Left lobe of liver (tissue), 2 donors: ENCODE measurements at places on chromosomes 4 and X. TPM values are rescaled to one million over a fixed set of nuclear protein-coding genes. Genes with fewer than 3 reads are reported as not detected.

GRCh38 chrX:119997570-119997969 lies 54.0 kb upstream of the NKAP start:
- DNase-seq: no peak

DNA sequence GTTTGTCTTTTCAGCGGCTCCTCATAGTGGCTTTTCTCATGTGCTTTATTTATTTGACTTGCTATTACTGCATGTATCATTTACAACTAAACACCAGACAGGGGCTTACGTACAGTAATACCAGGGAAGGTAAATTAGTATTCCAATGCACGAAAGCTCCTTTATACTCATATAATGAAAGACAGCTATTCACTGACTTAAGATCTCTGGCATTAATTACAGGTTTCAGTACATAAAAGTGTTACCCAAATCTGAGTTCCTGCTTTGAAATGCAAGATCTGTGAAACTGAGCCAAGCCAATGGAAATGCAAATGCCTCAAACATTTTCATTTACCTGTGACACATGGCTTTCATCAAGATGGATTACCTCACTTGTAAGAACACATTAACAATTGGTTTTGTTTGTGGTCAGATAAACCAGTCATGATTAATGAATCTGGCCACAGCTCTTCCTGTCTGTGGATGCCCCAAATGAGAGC lies 107.2 kb downstream of the ANAPC4 start:
- no peak for DNase-seq

DNA sequence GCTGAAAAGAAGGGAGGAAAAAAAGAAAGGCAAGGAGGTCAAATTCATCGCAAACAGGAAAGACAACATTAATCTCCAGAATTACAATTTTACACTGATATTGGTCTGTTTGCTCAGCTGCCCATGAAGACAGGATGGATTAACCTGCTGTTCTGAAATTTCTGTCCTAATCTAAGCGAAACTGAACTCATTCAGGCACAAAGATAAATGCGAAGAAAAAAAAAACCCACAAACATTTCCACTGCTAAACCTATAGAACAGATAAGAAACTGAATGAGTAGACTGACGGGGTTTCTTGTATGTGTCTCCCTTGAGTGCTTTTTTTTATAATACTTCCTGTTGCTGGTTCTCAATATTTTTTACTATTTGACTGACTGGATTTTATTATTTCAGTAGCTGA lies 251.8 kb upstream of the FTHL17 start:
- DNase-seq: no peak

DNA sequence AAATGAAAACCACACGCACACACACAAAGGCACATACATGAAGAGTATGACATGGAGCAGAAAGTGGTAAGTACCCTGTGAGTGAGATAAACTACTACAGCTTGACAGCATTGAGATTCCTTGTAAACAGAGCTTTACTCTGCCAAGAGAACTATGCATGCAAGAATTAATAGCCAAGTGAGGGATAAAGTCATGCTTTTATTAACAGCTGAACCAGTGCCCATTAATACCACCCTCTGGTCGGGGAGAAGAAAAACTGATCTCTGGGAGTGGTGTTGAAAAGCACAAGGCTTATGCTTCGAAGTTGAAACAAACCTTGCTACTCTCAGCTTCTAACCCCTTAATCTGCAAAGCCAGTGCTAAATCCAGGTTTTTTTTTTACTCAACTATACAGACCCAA lies 95.9 kb upstream of the C1QTNF7 start:
- DNase-seq: no peak

GRCh38 chr4:87073199-87074120 lies 138.6 kb downstream of the AFF1 start:
- DNase-seq: no peak

VSIG1 gene
- not detected for total RNA-seq

IGSF1 gene
- 0.40 TPM for total RNA-seq

- DNase-seq: no peak
These were observed 566.2 kb downstream of the DACH2 start for GRCh38 chrX:86714441-86714840.

NLGN4X gene
- 1.5 TPM for total RNA-seq

DNA sequence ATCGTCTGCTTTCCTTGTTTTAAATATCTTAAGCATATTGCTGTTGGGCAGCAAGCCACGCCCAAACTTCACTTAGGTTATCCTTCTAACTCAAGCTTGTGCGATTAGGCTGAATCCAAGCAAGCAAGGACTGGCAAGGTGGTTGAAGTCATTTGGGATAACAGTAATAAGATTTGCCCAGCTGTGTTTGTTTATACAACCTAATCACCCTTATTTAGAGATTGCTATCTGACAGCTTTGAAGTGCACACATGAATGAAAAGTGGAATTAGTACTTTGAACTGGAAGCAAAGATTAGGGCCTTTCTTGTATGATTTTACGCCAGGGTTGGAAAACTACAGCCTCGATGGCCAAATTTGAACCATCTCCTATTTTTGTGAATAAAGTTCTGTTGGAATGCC lies 182.1 kb downstream of the ASB9 start:
- no peak for DNase-seq

ZNF630 gene
- 1.1 TPM for total RNA-seq

- DNase-seq: no peak
These were observed 468 bp downstream of the ZMYM3 start for GRCh38 chrX:71253253-71254091.

DNA sequence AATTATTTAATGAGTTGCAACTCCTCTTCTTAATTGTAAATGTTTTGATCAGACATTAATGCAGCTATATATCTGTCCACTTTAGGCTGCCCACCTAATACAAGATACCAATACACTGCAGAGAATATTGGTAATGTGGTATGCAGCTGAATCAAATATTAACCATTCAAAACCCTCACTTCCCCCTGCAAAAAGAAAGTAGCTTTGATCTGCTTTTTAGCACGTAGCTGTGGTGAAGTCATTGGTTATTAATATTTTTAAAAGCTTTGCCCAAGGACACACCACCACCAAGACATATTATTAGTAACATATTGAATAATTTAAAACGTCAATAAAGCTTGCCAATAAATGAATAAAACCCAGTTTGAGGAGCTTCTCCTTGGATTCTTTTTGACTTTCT lies 28.6 kb upstream of the CYP2U1 start:
- DNase-seq: no peak

DNA sequence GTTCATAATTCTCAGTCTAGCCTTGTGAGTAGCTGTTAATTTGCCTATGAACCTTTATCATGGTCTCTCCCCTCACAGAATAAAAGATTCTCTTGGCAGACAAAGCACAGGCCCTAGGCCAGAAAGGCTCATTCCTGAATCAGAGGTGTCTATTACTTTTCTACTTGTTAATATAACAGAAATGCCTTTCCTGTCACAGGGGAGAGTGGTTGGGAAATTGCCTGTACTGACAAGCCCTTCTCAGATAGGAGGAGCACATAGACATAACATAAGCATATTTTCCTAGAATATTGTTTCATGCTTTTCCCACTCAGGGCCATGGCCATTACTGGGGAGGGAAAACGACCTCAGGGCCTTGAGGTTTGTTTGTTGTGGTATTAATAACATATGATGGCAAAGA lies 308.3 kb downstream of the BMPR1B start:
- DNase-seq: no peak

GRCh38 chr4:140813804-140814203 lies 57.6 kb upstream of the TBC1D9 start:
- no peak for DNase-seq

- DNase-seq: no peak
These were observed 141.3 kb downstream of the AFAP1 start for GRCh38 chr4:7798178-7798995.

DNA sequence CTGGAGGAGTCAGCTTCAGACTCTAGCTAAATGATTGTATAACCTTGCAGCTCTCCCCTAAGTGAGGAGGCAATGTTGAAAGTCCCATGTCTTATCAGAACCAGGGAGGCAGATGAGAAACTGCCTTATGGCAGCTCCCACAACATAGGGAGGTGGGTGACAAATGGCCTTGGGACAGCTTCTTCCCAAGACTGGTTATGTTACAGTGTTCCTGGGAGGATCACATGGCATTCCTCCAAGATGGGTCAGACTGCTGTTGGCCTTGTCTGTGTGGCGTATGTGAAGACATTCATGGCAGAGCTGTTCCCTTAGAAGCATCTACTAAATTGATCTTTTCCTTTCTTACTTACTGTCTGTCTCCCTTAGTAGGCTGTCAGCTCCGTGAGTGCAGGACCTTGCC lies 42.0 kb downstream of the HPRT1 start:
- DNase-seq: no peak

F8A2 gene
- 7.7 TPM for total RNA-seq

DNA sequence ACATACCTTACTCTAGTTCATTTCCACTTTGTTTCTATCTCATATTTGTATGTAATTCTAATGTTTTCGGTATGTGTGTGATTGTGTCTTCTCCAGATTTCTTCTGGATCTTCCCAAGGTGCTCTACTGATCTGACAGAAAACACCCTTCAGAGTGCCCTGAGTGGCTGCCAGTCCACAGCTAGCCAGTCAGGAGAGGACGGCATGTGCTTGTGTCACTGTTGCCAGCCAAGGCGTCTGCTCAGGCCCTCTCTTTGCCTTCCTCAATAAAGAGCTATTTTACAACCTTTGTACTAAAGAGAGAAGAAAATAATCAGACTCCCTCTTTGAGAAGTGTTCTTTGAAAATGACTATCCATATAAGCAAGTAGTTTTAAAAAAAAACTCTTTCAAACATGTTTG lies 29.0 kb downstream of the CD99L2 start:
- DNase-seq: no peak

DNA sequence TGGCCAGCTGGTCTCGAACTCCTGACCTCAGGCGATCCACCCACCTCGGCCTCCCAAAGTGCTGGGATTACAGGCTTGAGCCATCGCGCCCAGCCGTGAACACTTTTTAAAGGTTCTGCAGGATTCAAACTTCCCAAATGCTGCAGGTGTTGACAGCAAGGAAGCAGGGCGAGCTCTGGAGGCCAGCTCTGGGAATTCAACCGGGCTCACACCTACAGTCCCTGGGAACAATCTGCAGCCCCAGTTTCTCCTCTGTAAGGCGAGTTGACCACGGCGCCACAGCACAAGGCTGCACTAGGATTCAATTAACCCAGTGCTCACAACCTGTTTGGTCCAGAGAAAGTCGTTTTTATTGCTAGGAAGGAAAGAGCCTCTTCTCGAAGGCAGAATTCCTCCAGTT lies 1.6 kb downstream of the MTNR1A start:
- no peak for DNase-seq

- no peak for DNase-seq
These were observed 12.0 kb downstream of the CPLX1 start for GRCh38 chr4:813900-814299.

MAGEB2 gene
- 0.15 TPM for total RNA-seq

- no peak for DNase-seq
These were observed 2.8 kb upstream of the PRDX4 start for GRCh38 chrX:23664496-23664895.

CT47B1 gene
- not detected for total RNA-seq

UBA1 gene
- total RNA-seq: 87.2 TPM

DNA sequence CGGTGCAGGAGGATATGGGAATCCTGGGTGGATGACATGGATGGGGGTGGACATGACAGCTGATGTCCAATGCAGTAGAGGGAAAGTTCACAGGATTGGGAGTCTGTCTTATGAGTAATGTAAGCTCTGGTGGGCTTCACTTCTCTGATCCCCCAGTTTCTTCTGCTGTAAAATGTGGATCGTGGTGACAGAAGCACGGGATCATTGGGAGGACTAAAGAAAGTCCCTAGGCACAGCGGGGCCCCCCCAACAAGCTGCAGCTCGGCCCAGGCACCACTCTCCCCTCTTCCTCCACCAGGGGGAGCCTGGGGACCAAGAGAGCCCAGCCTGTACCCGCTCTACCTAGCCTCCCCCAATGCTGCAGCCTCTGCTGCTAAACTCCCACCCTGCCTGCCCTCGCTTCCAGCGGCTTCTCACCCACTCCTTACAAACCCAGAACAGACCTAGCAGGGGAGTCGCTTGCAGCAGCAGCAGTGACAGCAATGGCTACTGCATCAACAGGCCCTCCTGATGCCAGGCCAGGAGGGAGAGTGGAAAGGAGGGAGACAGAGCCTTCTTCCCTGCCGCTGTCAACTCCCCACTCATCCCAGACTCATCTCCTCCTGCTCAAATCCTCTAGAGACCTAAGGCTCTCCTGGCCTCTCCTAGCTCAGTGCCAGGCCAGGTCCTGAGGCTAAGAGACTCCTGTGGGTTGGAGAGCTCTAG lies 36.1 kb upstream of the IQSEC2 start:
- DNase-seq: peak; percentile 55

RLIM gene
- total RNA-seq: 8.6 TPM

DNA sequence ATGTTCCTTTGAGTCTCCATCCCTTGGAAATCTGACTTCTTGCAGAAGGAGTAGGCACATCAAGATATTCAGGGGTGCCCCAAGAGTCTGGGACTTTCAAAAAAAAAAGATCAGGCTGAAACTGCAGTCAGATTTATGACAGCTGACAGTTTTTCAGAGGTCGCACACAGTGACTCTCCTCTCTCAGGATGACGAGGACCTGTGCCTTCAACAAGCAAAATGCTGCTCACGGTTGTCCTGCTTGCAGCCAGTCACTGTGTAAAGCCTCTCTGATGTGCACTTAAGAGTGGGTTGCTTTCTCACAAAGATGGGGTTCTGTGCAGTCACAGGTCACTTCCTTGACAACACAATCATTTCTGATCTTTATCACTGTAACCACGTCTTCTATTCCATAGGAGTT lies 178.2 kb downstream of the PTTG2 start:
- no peak for DNase-seq

ZNF157 gene
- total RNA-seq: not detected

DNA sequence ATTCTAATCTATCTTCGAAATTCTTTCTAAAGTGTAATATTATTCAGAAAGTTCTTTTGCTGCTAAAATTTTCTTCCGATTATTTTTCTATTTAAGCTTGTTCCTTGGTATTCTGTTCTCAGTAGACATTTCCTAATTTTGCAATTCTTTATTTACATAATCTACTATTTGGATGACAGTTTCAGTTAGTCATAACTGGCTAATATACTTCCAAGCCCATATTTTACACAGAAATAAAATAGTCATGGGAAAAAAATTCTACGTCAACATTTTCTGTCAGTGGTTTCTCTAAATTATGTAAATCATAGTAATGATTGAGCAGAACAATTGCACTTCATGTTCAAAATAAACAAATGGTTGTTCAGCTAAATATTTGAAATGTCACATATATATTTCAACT lies 178.0 kb upstream of the ANKRD50 start:
- DNase-seq: no peak

NSUN7 gene
- total RNA-seq: 0.40 TPM

CENPI gene
- 0.40 TPM for total RNA-seq

DNA sequence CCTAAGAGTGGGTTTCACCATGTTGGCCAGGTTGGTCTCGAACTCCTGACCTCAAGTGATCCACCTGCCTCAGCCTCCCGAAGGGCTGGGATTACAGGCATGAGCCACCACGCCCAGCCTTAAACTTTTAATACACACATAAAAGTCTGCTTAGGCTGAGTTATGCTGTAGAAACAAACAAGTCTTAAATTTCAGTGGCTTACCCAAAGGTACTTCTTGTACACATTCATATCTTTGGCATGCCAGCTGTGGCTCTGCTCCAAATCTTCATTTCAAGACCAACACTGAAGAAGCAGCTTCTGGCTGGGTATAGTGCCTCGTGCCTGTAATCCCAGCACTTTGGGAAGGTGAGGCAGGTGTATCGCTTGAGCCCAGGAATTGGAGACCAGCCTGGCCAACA lies 80.3 kb downstream of the PPEF2 start:
- DNase-seq: no peak
